DND-41 (cell line): ENCODE measurements at places on chromosomes 16 and 17.

DNA sequence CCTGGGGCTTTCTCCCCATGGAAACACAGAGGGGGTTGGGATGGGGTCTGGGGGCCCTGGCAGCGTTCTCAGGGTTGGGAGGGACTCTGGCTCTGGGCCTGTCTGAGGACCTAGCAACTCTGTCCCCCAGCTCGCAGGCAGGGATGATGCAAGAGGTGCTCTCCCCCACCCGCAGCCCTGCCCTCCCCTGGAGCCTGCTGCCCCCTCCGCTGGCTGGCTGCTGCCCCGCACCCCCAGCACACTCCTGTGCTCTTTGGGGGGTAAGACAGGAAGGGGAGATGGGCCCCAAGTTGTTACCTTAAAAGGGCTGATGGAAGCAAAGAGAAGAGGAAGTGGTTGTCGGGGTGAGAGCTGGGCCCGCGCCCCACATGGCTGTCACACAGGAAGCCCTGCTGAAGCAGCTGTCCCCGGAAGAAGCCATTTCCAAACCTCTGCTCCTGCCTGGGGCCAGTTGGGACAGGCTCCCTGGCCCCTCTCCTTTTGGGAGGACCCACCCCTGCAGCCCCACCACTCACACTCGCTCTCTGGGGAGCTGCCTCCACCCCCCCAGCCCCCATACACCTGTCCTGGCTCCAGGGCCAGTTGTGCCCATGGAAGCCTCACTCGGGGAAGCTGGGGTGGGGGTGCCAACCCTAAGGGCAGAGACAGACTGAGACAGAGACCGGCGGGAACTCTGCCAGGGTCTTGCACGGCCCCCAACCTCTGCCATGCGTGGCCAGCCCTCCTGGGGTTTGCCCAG, 2.5 kb downstream of the CORO1A start:
- peak; percentile 94 for DNase-seq

GRCh38 chr17:61318684-61319098, 81.0 kb upstream of the TBX2 start:
- no peak for DNase-seq

DNA sequence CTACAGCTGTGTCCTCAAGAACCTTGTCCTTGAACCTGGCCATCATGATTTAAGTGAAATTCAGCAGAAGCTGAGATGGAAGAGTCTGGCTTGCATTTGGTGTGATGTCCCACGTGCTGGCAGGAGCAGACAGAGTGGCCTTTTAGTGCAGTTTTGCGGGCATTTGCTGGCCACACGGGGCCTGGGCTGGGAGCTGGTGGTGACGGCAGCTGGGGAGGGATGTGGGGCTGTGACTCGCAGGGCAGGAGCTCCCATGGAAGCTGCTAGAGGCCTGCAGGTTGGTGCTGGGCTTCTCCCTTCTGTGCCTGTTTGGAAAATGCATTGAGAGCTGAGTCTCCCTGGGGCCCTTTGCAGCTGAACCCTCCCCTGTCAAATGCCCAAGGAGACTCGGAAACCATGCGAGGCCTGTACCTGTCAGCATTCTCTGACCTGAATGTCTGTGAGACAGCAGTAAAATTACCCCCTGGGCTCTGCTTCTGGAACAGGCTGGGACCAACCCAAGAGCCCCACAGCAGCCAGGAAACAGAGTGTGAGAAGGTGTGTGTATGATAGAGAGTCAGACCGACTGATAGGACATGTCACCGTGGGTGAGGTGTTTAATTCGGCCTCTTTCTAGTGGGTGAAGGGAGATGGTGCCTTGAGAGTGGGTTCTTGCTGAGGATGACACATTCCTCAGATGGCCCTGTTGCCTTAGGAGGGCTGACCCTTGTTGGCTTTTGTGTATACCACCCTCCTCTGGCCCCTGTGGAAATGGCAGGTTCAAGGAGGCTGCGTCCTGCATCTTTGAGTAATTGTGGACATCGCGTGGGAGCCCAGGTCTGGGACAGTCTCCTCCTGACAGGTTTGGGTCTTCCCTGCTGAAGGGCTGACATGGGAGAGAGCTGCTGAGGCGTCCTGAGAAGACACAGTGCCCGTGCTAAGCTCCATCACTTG, 145.5 kb downstream of the MSI2 start:
- no peak for DNase-seq

- no peak for DNase-seq
Observed at GRCh38 chr17:57876866-57877237, 27.0 kb upstream of the MRPS23 start.

- DNase-seq = no peak
Observed at GRCh38 chr16:88739139-88739976, 33.1 kb downstream of the CTU2 start.

GRCh38 chr17:5785867-5786509, 201.7 kb upstream of the NLRP1 start:
- DNase-seq = no peak

DNA sequence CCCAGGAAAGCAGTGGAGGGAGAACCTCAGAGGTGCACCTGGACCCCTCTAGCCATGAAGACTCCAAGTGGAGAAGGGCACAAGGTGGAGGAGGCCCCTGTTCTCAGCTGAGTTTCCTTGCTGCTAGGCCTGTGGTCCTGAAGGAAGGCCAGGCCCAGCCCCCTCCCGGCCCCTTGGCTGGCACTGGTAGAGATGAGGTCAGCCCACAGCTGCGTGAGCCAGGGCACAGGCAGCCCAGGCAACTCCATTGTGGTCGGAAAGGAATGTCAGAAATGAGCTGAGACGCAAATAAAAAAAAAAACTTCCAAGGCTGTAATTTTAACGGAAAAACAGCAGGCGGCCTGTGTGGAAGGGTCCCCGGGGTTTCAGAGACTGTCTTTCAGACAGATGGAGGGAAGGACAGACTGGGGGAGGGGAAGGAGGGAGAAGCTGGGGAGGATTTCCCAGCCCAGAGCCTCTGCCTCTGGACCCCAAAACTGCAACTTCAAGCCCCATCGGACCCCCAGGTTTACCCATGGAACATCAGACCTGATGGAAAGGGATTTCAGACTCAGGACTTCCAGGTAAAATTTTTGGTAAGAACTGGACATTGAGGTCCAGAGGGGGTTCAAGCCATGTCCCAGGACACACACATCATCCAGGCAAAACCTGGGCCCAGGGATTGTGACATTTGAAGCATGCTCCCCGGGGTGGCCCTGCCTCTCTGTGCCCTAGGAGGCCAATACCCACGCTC, 25.6 kb upstream of the MRPS23 start:
- peak; percentile 40 for DNase-seq

DNA sequence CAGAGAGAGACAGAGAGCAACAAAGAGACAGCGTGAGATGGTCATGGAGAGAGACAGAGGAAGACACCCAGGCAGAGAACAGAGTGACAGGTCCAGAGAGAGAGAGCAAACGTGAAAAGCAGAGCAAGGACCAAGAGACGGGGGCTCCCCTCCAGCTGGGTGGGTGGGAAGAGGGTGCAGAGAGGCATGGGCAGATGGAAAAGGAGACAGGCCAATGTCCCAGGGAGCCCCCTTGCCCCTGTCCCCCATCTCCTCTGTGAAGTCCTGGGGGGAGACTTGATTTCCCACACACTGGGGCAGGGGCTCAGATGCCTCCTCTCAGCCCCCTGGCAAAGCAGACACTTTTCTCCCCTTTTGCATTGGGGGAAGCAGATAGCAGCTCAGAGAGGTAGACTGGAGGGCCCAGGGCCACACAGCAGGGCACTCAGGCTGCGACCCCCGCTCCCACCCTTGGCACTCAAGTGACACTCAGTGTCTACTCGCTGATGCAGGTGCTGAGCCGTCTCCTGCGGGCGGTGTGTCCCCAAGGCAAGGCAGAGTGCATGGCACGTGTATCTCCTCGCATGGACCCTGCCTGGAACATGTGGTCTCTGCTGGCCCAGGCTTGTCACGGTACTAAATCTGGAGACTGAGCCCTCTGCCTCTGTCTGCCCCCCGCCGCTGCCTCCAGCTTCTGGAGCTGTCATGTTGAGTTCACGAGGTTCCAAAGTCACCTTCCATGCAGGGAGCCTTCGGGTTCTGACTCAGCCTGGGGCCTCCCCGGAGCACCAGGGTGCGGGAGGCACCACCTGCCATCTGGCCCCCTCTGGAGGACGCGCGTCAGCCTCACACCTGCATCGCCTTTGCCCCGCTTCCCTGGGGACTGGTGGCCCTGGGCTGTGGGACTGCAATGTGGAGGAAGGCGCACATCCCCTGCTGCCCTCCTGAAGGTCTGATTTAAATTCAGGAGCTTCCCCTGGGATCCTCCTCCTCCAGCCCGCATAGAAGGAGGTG, 215.9 kb upstream of the GSE1 start:
- DNase-seq = peak; percentile 55

GRCh38 chr16:55515111-55515510, 6.2 kb downstream of the LPCAT2 start:
- DNase-seq = no peak

DNA sequence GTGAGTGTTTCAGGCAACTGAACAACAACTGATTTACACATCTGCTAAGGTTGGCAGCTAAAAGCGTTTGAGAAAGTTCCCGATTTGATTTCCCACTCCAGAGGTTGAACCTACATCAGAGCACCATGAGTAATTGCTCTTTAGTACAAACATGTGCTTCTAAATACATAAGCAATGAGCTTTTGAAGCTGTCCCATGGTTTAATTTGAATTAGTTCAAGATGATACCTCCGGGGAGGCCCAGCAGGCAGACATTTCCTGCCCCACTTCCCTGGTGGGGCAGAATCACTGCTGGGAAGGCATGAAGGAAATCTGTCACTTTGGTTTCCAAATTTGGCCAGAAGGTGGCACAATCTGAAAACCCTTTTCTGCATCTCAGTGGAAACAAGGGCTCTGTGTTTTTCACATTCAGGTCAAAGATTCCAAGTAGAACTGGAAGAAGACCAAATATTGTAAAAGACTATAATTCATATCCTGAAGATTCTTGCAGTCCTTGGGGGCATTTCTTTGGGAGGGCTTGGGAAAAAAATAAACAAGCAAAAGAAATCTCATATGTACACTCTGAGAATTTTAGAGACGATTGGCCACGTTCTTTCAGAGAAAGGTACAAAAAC, 176.2 kb upstream of the FAM20A start:
- peak; percentile 46 for DNase-seq

DNA sequence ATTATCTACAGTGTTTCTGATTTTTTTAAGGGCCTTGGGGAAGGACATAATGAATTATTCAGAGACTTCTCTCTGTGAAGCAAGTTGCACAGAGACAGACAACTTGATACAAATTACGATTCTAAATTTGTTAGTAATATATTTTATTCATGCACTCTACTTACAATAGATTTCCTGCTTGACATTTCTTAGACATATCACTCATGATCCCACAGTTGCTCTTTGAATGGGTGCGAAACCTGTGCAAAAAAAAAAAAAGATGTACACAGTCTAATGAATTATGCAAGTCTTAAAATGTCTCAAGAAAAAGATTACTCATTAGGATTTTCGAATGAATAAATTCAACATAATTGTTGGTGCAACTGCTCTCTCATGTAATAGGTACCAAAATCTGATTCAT, 254.8 kb downstream of the PRKCA start:
- no peak for DNase-seq

DNA sequence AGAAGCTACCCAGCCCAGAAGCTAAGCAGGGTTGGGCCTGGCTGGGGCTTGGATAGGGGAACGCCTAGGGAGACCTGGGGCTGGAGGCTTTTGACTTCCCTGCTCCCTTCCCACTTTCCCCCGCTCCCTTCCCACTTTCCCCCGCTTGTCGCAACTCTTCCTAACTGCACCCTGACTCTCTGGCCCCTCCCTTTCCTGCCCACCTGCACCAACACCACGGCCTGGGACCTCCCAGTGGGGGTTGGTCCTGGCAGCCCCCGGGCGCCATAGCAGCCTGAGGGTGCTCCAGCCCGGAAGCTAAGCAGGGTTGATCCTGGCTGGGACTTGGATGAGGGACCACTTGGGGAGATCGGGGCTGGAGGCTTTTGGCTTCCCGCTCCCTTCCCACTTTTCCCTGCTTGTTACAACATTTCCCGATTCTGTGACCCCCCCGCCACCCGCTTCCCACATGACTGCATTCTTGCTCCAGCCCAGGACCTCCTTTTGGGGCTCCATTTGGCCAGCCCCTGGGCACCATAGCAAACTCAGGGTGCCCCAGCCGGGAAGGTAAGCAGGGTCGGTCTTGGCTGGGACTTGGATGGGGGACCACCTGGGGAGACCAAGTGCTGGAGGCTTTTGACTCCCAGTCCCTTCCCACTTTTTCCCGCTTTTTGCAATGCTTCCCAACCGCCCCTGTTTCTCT, 2287.0 kb downstream of the TP53TG3F start:
- DNase-seq = no peak

DNA sequence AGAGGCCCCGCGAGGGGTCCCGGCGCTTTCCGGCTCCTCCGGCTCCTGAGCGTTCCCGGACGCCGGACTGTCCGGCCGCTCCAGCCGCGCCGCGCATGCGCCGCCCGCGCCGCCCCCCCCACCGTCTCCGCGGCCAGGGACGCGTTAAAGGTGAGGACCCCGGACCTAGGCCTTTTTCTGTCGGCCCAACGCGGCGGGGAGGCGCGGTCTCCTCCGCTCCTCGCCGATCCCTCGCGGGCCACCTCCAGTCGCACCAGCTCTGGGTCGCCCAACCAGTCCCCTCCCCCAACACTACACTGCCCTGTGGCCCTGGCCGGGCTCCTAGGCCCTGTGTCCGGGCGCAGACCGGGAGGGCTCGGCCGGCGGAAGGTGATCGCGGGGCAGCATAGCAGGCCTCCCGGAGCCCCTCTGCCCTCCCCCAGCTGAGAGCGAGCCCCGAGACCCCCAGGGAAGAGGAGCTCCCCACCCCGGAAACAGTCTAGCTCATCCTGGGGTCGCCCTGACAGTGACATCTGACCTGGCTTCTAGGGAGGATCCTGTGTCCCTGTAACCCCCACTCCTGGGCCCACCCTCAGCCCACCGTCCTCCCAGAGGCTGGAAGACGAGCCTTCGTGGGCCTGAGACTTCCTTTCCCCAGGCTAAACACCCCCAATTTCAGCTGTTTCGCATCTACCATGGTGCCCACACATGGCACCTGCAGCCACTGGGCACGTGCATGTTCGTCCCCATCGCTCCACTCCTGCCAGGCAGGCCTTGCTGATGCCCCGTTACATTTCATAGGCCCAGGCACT, 14.7 kb upstream of the BCAR1 start:
- no peak for DNase-seq

DNA sequence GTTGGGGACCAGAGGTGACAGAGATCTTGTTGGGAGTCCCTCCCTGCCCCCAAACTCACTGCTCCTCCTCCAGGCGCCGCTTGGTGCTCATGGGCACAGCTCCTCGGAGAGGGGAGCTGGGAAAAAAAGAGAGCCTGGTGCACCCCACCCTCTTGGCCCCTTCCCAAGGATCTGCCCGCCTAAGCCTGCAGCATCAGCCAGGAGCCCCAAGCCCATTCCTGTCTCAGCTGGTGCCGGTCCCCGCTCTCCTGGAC, 400 bp downstream of the HCFC1R1 start:
- DNase-seq = peak; percentile 32

- no peak for DNase-seq
Observed at GRCh38 chr17:14792746-14793145, 472.4 kb downstream of the PMP22 start.

GRCh38 chr16:67098599-67098998, 11.1 kb upstream of the PHAF1 start:
- no peak for DNase-seq

DNA sequence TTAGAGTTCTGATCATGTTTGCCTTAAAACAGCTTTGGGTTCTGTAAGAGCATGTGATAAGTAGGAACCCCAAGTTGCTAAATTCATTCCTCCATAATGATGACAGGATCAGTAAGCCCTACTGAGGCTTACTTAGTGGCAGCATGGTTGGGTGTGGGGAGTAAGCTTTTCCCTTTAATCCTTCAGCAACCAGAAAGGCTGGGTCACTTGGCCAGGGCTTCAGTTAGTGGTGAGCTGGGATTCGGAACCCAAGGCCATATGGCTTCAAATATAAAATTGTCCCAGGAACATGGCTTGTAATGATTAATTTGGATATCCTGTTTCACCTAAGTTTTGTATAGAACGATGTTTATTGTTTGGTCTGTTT, 850 bp downstream of the GINS3 start:
- peak; percentile 19 for DNase-seq
